Right renal cortex interstitium (tissue), 3 donors: ENCODE measurements at places on chromosomes 6 and 20. TPM values are rescaled to one million over a fixed set of nuclear protein-coding genes. Genes with fewer than 3 reads are reported as not detected.

DNA sequence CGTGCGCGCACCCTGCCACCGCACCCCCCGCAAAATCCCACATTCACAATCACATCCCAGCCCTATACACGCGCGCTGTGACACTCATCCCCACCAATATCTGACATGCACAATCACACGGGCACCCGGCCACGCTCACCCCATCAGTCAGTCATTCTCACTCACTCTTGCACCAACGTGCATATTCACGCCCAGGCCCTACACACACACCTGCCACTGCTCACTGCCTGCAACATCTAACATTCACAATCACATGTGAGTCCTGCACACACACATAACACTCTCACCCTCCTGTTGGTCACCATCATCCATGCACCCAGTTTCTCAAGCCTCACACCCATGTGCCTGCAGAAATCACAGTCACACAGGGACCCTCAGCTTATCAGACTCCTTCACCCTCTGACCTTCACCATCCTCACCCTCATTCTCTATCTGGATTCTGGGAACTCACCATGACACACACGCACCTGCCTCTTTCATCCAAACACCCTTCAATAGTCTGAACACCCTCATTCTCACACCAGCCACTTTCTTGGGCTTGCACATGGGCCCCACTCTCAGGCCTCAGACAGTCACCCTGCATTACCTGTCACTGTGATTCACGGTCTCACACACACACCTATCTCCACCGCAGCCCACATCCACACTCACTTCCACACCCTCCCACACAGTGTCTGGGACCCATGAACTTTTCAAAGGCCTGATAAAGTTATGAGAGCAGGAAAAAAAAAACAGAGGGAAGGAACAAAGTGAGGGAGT, 748 bp upstream of the ATP9A start:
- no peak for DNase-seq

DNA sequence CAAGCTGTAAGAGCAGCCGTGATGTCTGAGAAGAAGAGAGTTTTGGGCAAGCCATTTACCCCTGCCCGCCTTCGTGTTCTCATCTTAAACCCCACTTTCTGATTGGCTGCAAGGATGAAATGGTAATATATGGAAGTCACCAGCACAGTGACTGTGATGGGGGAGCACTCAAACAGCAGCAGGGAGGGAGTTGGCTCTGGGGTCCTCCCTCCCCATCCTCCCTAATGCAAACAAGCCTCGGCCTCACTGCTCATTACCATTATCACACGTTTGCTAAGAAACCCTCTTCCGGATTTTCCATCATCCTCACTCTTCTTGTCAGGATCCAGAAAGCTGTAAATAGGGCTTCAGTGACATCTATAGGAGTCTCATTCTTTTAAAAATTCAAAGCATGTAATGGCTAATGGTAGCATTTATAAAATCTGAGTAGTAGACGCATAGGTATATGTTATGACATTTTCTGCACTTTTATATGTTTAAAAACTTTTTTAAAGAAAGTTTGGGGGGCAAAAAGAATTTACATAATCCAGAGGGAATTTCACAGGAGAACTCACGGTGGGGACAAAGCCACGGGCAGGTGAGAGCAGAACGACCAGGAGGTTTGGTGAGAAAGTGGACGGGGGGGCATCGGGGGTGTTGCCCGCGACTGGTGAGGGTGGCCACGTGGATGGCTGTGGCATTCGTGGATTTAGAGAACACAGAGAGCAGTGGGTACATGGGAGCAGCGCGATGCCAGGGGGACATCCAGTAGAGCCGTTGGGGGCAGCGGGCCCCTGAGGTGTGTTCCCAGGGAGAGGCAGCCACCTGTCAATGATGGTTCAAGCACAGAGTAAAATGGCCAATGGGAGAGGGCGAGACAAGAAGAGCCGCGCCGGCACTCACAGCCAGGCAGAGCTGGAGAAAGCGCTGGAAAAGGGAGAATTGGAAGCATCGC, 29.6 kb downstream of the SUMO4 start:
- no peak for DNase-seq

DNA sequence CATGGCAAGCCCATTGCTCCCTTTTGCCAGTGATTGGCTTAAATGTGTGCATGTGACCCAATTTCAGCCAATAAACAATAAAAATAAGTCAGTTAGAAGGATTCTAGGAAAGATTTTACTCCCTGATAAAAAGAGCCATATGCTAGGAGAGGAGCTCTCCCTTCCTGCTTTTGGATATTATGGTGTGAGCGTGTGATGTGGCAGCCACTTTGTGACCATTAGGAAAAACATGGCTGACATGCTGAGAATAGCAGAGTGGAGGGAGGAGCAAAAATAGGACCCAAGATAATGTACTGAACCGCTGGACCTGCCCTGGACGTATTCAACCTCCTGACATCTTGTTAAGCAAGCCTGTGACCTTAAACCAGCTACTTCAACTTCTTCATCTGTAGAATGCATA, 160.6 kb upstream of the MLN start:
- DNase-seq = no peak

GRCh38 chr20:4592316-4593148, 129.2 kb upstream of the PRND start:
- DNase-seq = peak; percentile 27

DNA sequence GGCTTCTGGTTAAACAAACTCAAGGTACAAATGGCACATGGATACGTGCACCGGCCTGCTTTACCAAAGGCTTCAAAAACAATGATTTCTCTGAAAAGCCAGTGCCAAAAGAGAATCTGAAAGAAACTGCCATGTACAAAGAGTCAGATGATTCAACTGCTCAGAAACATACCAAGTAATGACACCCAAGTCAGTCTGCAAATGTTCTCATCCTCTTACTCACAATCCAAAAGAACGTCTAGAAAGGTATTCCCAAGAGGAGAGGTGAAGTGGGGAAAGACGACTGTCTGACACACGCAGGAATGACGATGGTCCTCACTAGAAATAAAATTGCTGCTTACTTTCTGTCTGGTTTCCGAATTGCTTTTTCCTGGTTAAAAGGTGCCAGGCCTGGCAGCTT, 52.9 kb downstream of the NFATC2 start:
- DNase-seq = no peak

GRCh38 chr6:80603679-80604078, 497.2 kb downstream of the BCKDHB start:
- no peak for DNase-seq

The PCK1 gene
- polyA plus RNA-seq = 10.6 TPM

- DNase-seq = no peak
Measured at GRCh38 chr20:5434116-5434515, 117.4 kb upstream of the PROKR2 start.

DNA sequence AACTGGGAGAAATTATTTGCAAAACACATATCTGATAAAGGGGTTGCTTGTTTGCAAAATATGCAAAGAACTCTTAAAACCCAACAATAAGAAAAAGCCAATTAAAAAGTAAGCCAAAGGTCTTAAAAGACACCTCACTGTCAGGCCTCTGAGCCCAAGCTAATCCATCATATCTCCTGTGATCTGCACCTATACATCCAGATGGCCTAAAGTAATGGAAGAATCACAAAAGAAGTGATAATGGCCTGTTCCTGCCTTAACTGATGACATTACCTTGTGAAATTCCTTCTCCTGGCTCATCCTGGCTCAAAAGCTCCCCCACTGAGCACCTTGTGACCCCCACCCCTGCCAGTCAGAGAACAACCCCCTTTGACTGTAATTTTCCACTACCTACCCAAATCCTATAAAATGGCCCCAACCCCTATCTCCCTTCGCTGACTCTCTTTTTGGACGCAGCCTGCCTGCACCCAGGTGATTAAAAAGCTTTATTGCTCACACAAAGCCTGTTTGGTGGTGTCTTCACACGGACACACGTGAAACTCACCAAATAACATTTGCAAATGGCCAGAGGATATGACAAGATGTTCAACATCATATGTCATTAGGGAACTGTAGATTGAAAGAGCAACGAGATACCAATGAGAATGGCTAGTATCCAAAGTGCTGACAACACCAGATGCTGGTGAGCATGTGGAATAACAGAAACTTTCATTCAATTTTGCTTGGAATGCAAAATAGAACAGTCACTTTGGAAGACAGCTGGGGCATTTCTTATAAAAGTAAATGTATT, 565.0 kb upstream of the ADGRB3 start:
- no peak for DNase-seq

The HLA-G gene
- 6.2 TPM for polyA plus RNA-seq

DNA sequence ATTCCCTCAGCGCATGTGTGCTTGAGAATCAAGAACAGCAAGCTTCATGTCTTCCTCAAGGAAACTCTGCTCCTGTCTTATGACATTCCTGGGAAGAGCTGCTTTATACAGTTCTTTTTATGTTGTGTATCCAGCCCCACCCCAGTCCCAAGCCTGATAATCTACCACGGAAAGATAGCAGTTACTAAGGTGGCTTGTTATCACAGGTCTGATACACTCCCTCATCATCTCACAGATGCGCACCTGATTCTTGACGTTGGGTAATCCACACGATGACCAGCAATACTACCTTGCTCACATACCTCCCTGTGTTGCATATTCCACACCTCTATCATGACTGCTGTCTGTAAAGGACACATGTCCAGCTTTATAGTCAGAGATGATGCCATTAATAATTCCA, 3.2 kb downstream of the NHLRC1 start:
- DNase-seq = no peak

- no peak for DNase-seq
Measured at GRCh38 chr20:11921321-11921720, 3.6 kb downstream of the BTBD3 start.

- no peak for DNase-seq
Measured at GRCh38 chr20:51902933-51903332, 100.6 kb upstream of the SALL4 start.

The MOCS1 gene
- polyA plus RNA-seq = 12.3 TPM

The CCNC gene
- polyA plus RNA-seq = 82.9 TPM

The DACT2 gene
- polyA plus RNA-seq = 17.3 TPM
